ENCODE measurements at places on chromosomes 6 and 20.

DNA sequence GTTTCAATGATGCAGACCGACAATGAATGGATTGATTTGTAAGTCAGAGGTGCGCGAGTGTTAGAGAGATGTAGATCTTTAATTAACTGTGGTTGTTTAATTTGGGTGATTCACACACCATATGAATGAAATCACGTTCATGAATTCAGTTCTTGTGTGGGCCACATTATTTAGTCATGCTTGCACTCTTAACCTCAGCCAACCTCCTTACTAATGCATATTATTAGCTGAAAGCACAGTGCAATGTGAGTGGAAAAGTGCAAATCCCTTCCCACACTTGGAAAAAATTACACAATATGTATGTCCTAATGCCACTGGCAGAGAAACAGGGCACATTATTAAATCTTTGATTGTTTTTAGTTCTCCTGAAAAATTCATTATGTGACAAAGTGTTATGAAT, 512.5 kb downstream of the BCKDHB start:
- DNase-seq = no peak

- DNase-seq = no peak
These were observed 158.7 kb upstream of the CENPW start for GRCh38 chr6:126181173-126181741.

DNA sequence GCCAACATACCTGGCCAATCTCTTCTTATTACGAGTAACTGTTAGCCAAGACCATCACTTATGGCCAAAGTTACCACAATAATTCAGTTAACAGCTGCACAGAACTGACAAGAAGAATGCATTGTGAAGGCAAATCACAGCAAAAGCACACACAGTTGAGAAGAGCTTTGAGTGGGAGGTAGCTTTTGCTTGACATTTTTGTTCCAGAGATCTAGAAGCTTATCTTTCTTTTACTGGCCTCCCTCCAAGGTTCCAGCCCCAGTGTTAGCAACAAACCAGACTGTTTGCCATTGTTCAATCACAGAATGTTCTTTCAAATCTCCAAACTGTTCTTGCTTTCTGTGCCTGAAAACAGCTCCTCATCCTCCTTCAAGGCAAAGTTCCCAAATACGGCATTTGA, 35.9 kb upstream of the IRAK1BP1 start:
- DNase-seq = no peak

- no peak for DNase-seq
These were observed 106.8 kb upstream of the MCHR2 start for GRCh38 chr6:100100776-100101175.

DNA sequence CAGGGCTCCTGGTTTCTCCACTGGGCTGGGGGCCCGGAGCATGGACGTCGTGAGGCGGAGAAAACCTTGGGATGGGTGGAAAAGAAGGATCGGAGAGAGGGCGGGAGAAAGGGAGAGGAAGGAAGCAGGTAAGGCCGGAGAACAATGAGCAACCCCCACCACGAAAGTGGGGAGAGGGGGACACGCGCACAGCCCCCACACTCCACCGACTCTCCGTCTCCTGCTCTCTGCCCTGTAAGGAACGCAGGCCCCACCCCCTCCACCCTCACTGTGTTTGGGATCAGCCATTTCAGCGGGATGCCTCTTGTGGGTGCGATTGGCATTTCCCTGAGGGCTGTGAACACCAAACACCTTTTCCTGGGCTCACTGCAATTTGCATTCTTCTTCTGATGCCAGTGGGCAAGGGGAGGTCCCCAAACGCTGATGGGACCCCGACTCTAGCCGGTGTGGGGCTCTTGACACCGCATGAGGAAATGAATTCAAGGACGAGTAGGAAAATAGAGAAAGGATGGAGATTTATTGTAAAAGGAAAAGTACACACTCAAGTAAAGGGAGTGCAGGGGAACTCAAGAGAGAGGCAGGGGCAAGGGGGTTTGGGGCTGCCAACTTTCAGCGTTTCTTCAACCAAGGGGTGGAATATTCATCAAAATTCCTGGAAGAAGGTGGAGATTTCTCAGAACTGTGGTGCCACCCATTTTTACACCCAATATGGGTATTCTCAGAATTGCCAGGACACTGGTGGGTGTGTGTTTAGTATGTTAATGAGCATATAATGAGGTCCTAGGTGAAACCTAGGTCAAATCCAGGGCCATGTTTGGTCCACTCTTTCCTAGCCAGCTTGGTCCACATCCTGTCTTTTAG, 13.1 kb upstream of the RAET1L start:
- no peak for DNase-seq

DNA sequence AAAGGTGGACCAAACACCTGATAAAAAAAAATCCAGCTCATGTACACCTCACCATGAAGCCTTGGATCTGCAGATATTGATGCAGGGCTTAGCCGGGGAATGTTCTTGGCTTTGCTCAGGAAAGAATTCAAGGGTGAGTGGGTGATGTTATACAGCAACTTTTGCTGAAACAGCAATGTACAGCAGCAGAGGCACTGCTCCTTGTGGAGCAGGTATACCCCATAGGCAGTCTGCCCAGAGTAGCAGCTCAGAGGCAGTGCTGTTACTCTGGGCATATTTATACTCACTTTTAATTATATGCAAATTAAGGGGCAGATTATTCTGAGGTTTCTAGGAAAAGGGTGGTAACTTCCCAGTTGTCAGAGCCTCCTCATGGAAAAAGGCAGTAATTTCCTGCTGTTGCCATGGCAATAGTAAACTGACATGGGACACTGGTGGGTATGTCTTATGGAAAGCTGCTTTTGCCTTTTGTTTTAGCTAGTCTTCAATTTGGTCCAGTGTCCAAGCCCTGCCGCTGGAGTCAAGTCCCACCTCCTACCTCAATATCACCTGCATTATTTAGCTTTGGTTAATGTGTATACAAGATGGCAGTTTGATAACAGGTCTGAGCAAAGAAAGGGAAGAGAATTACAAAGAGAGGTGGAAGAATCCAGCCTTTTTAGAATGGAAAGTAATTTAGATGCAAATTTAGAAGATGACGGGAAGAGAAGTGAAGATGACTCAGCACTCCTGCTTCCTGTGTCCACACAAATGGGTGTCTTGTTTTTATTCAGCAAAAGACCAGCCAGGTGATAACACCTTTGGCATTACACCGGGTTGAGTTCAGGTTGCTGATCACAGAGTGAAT, 110.1 kb upstream of the JAG1 start:
- no peak for DNase-seq

GRCh38 chr6:97401533-97401932, 118.5 kb upstream of the MMS22L start:
- no peak for DNase-seq

- no peak for DNase-seq
These were observed 14.8 kb upstream of the MYL9 start for GRCh38 chr20:36526521-36527011.

DNA sequence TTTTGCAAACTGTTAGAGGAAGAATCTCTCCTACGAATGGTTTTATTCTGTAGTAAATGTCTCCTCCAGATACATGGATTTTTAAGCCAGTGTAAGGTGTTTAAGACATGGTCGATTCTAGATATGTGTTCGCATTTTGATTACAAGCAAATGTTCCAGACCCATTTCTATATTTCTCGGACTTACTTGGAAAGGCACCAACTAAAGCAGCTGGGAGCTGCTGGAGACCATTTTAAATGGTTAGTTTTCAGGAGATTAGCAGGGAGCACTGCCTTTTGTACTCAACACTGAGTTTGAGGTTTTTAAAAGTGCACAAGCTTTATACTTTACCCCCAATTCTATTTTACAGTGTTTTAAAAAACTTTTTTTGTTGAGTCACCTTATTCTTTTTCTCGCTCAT, 857.0 kb downstream of the KIF16B start:
- DNase-seq = no peak

GRCh38 chr20:37749218-37749617, 55.4 kb downstream of the CTNNBL1 start:
- no peak for DNase-seq

GRCh38 chr6:447381-448165, 56.0 kb downstream of the IRF4 start:
- DNase-seq = peak; percentile 13

DNA sequence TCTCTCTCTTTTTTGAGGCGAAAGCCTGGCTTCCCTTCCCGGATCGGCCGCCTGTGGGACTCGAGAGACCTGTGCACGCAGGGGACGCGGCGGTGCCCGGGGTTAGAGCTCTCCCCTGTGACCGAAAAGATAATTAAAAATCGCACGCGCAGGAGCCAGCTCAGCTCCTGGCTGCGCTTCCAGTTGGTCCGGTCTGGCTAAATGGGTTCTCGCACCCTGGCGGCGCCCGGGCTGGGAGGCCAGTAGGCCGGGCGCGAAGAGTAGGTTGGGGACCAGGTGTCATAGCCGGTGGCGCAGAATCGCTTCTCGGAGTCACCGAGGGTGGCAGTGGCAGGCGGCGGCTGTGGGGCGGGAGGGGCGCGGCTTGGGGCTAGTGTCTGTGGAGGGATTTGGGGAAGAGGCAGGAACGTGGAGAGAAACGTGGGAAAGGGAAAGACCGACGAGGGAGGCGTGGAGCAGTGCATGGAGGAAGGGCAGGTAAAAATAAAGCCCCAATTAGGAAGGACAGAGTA, 41.9 kb upstream of the SUPT3H start:
- peak; percentile 56 for DNase-seq

GRCh38 chr6:37381579-37381978, 27.8 kb downstream of the RNF8 start:
- peak; percentile 45 for DNase-seq

GRCh38 chr6:163984124-163984936, 569.8 kb downstream of the QKI start:
- no peak for DNase-seq

DNA sequence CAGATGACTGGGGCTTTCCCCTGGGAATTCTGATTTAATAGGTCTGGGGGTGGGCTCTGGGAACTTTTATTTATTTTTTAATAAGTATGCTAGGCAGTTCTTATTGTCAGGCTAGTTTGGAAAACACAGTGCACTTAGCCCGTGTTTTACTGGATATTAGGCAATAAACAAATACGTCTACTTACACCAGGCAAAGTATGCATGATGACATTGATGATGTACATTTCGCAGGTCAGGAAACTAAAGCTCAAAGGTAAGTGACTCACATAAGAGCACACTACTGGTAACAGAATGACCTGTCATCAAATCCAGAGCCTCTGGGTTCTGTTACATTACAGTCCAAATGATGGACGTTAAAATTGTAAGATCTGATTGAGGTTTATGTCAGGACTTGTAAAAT, 144.4 kb upstream of the EXOC2 start:
- no peak for DNase-seq

Measured in CD4-positive, alpha-beta memory T cell (primary cell).